Sciatic nerve (tissue), 2 donors: ENCODE measurements at places on chromosomes 1 and 21. TPM values are rescaled to one million over a fixed set of nuclear protein-coding genes. Genes with fewer than 3 reads are reported as not detected.
A peak's percentile ranks its signal among the peaks of the same experiment; 100 is the strongest.

FMOD gene
- 126 TPM for total RNA-seq

S100A7A gene
- not detected for total RNA-seq

HJV gene
- not detected for total RNA-seq

- DNase-seq, result no peak
These were observed 129.9 kb downstream of the C1orf94 start for GRCh38 chr1:34306568-34306967.

- DNase-seq, result no peak
These were observed 149.8 kb upstream of the NR5A2 start for GRCh38 chr1:199877526-199878384.

- no peak for DNase-seq
These were observed 273.1 kb upstream of the PROX1 start for GRCh38 chr1:213714645-213715044.

GRCh38 chr21:43866260-43866629, 1.2 kb downstream of the AGPAT3 start:
- peak; percentile 76 for DNase-seq

GRCh38 chr1:160789702-160790611, 6.0 kb upstream of the LY9 start:
- DNase-seq, result no peak

- DNase-seq, result no peak
These were observed 49.4 kb downstream of the NFIA start for GRCh38 chr1:61131716-61132115.

DNA sequence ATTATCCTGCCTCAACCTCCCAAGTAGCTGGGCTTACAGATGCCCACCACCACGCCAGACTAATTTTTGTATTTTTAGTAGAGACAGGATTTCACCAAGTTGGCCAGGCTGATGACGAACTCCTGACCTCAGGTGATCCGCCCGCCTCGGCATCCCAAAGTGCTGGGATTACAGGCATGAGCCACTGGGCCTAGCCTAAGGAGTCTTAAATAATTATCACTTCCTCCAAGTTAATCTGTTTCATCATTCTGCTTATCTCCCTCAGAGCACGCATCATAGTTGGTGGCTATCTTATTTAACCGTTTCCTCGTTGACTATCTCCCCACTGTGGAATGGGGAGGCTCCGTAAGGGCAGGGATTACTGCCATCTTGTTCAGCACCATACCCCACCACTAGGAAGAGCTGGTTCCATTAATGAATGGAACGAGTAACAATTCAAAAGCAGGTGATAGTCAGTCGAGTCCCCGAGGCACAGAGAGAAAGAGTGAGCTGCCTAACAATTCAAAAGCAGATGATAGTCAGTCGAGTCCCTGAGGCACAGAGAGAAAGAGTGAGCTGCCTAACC, 52.7 kb downstream of the GLUL start:
- no peak for DNase-seq

ETV3L gene
- total RNA-seq, result not detected

- DNase-seq, result no peak
These were observed 75.1 kb downstream of the TEX35 start for GRCh38 chr1:178587975-178588374.

- DNase-seq, result peak; percentile 82
These were observed 285.3 kb downstream of the CAMTA1 start for GRCh38 chr1:7070389-7071029.

WNT4 gene
- total RNA-seq, result 0.22 TPM

FCGR1A gene
- total RNA-seq, result 36.5 TPM

GRCh38 chr1:205440476-205441317, 15.1 kb downstream of the BLACAT1 start:
- peak; percentile 75 for DNase-seq

HSD3B2 gene
- not detected for total RNA-seq

GRCh38 chr1:76595024-76595423, 272.3 kb upstream of the ST6GALNAC5 start:
- DNase-seq, result no peak

DNA sequence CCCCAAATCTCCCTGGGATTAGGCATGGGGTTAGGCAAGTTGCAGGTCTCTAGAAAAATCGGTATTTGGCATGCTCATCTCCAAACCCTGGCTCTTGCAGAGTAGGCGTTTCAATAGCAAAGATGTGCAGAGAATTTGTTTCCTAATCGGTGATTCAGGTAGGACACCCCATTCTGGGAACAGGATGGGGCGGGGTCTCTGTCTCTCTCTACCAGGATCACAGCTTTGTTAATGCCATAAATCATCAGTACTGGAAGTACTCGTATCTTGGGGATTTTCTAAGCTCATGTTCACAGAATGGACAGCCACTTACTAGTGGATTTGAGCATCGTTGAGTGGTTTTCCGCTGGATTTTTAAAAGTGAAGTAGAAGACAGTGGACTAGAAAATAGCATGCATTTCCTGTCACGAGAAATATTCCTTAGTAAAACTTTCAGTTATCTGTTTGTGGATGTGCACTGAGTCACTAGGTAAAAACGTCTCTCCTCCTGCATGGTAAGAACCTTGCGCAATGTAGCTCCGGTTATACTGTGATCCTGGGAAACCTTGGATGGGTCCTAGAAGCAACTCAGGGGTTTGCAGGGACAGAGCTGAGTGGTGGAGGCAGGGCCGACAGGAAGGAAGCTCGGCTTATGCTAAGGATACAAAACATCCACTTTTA, 5.1 kb downstream of the TMEM51 start:
- no peak for DNase-seq

CCT3 gene
- 98.6 TPM for total RNA-seq

GRCh38 chr1:7833035-7833434, 19.8 kb downstream of the UTS2 start:
- no peak for DNase-seq

DNA sequence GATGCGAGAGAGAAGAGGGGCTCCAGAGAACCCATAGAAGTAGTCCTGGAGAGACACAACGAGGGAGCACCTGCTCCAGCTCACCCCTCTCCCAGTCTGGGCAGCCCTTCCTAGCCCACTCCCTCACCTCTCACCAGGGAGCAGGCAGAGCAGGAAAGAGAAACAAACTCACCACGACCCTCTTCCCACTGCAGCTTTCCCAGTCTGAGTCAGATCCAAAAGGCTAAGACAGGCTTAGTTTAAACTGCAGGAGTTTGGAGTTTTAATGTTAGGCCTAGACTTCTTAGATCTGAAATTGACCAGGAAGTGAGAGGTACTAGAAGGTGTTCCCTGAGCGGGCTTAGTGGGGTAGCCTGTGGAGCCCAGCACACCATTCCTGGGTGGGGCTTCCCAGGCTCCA, 29.6 kb downstream of the SLC1A7 start:
- DNase-seq, result no peak

RTCA gene
- total RNA-seq, result 23.6 TPM

OR2L3 gene
- 0.13 TPM for total RNA-seq

GRCh38 chr1:94962409-94963265, 35.7 kb upstream of the CNN3 start:
- DNase-seq, result no peak

RBP7 gene
- total RNA-seq, result 15.2 TPM

GRCh38 chr1:203813581-203814341, 18.3 kb downstream of the ZBED6 start:
- DNase-seq, result no peak

GRCh38 chr21:39555911-39556590, 56.7 kb upstream of the B3GALT5 start:
- DNase-seq, result no peak

DNA sequence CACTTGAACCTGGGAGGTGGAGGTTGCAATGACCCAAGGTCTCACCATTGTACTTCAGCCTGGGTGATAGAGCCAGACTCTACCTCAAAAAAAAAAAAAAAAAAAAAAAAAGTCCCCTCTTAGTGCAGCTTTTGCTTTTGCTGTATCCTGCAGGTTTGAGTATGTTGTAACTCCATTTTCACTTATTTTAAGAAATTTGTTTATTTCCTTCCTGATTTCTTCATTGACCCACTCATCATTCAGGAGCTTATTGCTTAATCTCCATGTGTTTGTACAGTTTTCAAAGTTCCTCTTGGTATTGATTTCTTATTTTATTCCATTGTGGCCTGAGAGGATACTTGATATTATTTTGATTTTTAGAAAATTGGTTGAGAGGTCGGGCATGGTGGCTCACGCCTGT, 50.9 kb upstream of the AK4 start:
- no peak for DNase-seq

KCNE1 gene
- total RNA-seq, result 2.5 TPM

- no peak for DNase-seq
These were observed 23.4 kb downstream of the DDI2 start for GRCh38 chr1:15640667-15641066.

IGSF5 gene
- not detected for total RNA-seq

DNA sequence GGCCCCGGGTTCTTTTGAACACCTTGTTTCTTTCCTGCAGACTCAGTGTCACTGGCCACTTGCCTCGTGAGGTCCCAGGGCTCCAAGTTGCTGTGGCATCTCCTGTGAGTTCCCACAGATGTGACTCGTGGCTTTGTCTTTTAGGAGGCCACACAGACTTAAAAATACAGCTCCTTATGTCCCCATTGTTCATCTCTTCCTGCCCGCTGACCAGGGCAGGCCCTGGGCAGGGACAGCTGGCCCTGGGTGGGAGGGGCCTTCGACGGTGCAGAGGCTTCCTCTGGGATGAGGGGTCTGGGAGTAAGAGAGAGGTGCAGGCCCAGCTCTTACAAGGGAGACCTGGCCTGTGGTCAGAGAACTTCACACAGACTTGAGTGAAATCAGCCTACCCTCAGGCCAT, 15.6 kb downstream of the LDLRAP1 start:
- DNase-seq, result no peak

- DNase-seq, result no peak
These were observed 69.2 kb upstream of the ARTN start for GRCh38 chr1:43864111-43865045.

GRCh38 chr1:31216016-31216415, 23.7 kb downstream of the NKAIN1 start:
- DNase-seq, result peak; percentile 75

- DNase-seq, result no peak
These were observed 421.0 kb downstream of the DSCAM start for GRCh38 chr21:40425981-40426380.

CFAP107 gene
- not detected for total RNA-seq

GRCh38 chr1:22500471-22500870, 48.8 kb downstream of the ZBTB40 start:
- DNase-seq, result peak; percentile 63

GRCh38 chr1:150537732-150538684, 11.2 kb upstream of the ADAMTSL4 start:
- DNase-seq, result no peak

DNA sequence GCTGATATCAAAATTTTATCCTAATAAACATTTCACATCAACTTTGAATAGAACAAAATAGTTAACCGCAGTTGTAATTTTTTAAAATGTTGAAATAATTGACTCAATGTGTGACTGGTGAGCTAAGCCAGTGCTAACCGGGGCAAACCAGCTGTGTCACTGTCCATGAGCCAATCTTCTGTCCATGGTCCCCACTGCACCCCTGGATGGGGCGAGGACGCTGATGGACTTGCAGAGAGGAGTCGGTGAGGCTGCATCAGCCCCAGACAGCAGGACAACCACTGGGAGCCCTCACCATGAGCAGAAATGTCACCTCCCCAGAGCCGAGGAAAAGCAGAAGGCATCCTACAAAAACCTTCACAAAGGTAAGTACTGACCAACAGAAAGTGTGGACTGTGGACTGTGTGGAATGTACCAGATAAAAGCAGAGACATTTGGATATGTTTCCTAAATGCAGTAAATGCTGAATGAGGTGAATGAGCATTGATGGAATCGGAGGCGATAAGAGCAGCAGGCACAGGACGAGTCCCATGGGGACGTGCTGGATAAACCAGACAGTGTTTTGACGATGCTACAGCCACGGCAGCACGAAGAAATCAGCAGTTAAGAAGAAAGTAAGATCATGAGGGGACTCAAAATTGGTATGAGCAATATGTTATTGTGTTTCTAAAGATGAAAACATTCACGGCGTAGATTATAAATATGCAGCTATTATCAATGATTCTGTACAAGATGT, 115.0 kb upstream of the BACE2 start:
- no peak for DNase-seq

ASPM gene
- total RNA-seq, result 0.45 TPM

- DNase-seq, result no peak
These were observed 49.1 kb downstream of the HHAT start for GRCh38 chr1:210377731-210378333.

- no peak for DNase-seq
These were observed 8.3 kb upstream of the NVL start for GRCh38 chr1:224338150-224338838.

TLR5 gene
- 16.4 TPM for total RNA-seq

DNA sequence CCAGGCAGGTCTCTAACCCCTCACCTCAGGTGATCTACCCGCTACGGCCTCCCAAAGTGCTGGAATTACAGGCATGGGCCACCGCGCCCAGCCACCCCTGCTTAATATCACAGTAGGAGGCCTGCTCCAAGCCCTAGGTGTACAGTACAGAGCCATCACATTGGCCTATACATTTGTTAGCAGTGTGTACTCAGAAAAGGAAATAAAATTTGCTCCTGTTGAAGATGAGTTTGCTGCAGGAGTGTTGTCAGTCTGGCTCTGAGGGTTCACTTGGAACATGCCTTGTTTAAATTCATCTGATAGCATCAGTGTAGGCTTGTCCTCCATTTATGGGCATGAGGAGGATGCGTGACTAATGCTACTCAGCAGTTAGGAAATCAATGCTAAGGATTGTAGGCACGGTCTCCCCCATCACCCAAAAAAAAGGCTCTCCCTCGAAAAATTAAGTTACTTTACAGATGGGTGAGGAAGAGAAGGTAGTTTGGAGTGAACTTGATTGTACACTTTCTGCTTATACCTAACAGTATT, 4.6 kb upstream of the ENAH start:
- no peak for DNase-seq

DNA sequence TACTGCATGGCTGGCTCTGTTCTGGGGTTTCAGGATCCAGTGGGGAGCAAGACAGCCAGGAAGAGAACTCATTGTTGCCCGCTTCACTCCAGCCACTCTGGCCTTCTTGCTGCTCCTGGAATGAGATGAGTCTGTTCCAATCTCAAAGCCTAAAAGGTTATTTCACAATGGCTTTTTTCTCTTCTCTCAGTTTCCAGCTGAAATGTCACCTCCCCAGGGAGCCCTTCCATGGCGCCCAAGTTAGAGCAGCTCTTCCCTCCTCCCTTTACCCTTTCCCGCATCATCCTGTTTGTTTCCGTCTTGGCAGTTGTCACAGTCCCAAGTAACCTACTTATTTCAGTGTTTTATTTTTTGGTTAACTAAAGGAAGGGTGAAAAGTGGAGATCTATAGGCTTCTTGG, 15.8 kb downstream of the PLA2G2A start:
- DNase-seq, result no peak

NUP210L gene
- total RNA-seq, result 0.18 TPM

- no peak for DNase-seq
These were observed 18.2 kb downstream of the ADAR start for GRCh38 chr1:154589780-154590179.

- DNase-seq, result no peak
These were observed 258 bp upstream of the SYPL2 start for GRCh38 chr1:109466125-109466451.

FCRL2 gene
- 0.31 TPM for total RNA-seq

- DNase-seq, result no peak
These were observed 11.5 kb upstream of the BGLAP start for GRCh38 chr1:156230473-156230837.
